Activated CD4-positive, alpha-beta T cell treated with anti-CD3 and anti-CD28 coated beads for 24 hours (primary cell): ENCODE measurements at places on chromosomes 7 and 10.

GRCh38 chr10:46555713-46556514, 544 bp downstream of the GPRIN2 start:
- no peak for DNase-seq

- no peak for DNase-seq
Observed at GRCh38 chr10:114043532-114044246, at the start of gene ADRB1. Gene ADRB1, plus strand, starts transcription at chr10:114043866. Its CDS starts 267 bp downstream, at chr10:114044133.

DNA sequence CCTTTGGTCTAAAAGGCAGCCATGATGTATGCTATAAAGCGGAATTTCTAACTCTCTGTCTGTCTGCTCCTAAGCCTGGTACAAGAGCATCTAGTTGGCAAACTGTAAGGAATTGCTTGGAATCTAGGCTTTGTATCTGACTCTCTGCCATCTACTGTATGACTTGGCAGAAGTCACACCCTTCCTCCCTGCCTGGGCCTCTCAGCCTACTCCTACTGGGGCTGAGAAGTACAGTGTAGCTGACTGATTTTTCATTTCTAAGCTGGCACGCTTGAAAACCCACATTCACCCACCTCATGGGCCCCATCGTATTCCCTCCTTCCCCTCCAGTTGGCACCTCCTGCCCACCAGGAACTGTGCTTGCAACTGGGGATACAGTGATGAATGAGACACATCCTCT, 435.2 kb downstream of the PLXNA4 start:
- DNase-seq, result no peak

- no peak for DNase-seq
Observed at GRCh38 chr10:64116707-64117106, 595.5 kb downstream of the REEP3 start.

GRCh38 chr7:90708841-90709317, 112.8 kb downstream of the CDK14 start:
- DNase-seq, result no peak

DNA sequence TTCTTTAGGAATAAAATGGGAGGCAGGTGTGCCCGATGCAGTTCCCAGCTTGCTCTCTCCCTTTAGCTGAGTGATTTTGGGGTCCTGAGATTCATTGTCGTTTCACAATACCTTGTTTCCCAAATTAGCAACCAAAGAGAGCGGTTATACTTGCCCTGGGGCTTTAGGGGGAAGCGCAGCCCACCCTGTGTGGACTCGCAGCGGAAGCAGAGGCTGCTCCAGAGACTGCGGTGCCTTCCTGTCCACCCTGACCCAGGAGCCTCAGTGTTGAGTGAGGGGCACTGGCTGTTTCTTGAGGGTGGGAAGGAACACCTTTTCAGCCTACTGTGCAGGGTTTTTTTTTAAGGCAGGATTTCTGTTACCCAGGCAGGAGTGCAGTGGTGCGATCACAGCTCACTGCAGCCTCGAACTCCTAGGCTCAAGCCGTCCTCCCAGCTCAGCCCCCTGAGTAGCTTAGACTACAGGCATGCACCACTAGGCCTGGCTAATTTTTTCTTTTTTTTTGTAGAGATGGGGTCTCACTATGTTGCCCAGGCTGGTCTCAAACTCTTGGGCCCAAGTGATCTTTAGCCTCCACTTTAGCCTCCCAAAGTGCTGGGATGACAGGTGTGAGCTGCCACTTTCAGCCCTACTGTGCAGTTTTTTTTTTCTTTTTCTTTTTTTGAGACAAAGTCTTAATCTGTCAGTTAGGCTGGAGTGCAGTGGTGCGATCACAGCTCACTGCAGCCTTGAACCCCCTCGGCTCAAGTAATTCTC, 67.0 kb downstream of the DNAJB6 start:
- DNase-seq, result no peak

DNA sequence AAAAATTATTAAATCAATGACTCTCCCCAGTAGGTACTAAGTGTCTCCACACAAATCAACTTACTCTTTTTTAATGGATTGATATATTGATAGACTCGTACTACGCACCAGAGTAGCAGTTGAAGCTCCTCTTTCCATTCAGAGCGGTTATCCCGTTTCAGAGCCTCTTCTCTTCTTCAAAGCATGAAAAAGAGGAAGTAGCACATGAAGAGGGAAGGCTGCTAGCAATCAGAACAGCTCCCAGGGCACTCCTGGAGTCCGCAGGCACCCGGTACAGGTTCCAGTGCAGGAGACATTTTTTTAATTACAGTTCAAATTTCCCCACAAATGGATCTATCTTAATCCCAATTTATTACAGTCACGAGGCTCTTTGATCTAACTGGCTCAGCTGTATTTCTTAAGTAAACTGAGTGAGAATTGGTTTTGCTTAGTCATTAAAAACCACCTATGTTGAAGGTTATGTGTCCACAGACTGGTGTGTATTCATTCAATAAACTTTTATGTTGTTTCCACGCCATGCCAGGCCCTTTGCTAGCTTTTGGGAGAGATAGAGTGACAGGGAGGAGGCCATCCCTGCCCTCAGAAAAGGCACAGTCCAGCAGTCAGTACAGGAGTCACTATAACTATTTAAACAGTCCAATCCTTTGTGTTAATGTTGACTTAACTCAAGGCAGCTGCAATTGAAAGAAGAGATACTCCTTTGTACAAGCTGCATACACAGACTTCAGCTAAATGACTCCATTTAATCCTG, 32.1 kb upstream of the CALN1 start:
- no peak for DNase-seq

DNA sequence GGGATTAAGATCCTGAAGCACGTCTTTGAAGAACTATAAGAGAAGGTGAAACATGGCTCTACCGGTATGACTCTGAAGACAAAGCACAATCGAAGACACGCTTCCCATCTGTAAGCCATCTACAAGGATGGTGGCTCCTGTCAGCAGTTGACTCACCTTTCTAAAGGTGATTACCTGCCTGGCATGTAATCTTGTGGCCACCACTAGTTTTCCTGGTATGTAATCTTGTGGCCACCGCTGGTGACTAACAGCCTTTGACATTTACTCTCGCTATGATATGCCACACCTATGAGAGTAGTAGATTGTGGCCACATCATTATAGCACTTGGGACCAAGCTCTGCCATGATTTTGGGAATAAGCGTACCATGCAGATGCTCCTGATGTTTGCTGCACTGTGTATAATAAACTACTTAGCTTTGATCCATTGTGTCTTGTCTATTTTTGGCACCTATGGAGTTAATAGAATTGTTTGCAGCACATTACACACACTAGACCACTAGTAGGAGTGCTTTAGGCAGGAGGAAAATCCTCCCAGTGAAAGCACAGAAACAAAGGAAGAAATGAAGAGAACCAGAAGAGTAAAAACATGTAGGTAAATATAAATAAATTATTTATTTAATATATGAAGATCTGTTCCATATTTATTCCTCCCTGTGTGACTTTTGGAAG, 59.8 kb downstream of the VAX1 start:
- DNase-seq, result no peak

DNA sequence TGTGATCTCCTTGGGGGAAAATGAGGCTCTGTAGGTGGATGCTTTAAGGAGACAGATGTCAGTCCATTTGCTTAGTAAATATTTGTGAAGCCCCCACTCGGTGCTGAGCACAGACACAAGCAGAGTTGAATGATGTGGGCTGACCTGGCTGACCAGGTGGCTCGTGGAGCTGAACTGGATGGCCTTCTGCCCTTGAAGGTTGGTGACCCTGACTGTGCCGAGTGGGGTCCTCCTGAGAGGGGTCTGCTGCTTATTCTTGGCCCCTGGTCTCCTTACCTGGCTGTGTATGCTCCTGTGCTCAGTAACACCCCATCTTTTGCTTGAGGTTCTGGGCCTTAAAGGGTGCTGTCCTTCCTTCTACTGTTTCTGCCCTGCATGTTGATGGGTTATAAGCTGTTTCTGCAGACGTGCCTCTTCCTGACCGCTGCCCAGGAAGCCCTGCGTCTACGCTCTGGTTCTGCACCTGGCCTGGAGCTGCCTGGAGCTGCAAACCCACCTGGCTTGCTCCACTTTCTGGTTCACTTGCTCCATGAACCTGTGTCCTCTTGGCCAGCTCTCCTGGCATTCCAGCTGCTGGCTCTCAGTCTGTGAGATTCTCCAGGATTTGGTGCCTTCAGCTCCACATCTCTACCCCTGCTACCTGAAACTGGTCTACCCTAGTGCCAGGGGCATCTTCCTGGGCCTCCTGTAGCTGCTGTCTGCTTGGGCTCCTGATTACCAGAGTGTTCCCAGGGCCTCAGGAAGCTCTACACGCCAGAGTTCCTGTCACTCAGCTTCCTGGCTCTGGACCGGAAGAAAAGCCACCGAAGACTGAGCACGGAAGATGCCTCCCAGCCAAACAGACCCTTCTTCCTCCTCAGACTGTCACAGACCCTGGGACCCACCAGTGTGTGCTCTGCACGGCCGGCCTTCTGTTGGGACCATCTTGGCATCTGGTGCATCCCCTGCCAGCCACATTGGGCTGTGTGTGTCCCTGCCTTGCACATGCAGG, 76.5 kb downstream of the ADCY1 start:
- DNase-seq, result no peak

GRCh38 chr10:52639652-52640051, 132.9 kb downstream of the MBL2 start:
- no peak for DNase-seq

DNA sequence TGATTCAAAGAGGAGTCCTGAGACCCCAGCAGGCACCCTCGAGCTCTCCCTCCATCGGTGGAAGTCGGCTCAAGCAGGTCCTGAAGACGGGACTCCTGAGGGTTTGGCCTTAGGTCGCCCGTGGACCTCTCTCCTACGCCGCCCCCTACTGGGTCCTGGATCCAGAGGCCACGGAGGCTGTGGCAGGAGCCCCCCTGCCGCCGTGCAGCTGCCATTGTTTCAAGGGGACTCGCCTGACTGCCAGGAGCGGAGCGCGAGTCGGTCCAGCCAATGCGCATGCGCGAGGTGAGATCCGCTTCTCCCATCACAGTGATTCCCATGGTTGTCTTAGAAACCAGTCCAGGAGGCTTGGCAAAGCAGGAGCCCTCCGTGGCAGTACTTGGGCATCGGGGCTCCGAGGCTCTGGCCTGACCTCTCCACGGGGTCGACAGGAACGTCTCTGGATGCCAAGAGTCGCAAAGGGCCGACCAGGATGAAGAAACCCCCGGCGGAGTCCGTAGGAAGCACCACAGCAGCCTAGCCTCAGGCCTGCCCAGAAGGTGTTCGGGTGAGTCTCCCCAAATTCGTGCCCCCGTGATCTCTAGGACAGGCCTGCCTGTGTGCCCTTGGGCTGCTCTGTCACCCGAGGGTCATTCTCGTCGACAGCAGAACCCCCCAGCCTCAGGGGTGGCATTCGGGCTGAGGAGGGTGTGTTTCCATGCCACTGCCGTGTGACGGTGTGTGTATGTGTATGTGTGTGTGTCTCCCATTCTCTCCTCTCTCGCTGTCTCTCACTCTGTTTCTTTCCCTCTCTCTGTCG, 322.3 kb downstream of the ZNF716 start:
- DNase-seq, result no peak

DNA sequence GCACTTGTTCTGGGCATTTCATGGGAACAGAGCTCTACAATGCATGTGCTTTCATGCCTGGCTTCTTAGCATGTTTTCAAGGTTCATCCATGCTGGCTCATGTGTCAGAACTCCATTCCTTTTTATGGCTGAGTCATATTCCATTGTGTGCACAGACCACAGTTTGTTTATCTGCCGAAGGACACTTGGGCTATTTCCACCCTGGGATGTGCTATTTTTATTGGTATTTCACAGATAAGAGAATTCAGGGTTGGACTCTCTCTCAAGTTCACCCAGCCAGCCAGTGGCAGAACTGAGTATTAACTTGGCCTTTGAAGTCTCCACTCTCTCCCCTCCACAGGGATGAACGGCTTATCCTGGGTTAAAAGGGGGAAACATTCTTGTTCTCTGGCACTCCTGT, 190.7 kb upstream of the GPR26 start:
- no peak for DNase-seq

- DNase-seq, result no peak
Observed at GRCh38 chr7:55438757-55439525, 73.8 kb downstream of the LANCL2 start.

DNA sequence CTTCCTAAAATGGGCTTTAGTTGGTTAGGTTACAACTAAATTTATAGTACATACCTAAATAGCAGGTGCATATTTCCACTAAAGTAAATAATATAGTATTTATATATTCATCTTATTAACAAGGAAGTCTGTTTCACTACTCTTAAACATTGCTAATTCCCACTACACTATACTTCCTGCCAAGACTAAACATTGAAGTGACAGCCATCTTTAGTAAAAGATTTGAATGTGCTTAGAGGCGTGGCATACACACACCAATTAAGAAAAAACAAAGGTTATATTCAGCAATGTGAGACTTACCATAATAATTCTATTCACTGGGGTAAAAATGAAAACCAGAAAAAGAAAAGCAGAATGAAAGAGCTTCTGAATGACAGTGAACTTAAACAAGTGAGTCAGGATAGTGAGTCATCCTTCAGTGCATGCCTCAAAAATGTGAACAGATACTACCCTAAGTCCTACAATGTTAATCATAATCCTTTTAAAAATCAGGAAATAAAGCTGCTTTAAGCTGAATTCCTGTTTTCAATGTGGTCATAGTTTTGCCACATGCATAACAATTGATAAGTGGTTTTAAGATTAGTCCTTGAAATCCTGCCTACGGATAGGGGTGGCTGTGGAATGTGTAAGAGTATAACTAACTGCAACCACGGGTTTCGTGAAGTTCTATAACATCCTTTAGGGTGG, 59.4 kb downstream of the USP6NL start:
- DNase-seq, result no peak

DNA sequence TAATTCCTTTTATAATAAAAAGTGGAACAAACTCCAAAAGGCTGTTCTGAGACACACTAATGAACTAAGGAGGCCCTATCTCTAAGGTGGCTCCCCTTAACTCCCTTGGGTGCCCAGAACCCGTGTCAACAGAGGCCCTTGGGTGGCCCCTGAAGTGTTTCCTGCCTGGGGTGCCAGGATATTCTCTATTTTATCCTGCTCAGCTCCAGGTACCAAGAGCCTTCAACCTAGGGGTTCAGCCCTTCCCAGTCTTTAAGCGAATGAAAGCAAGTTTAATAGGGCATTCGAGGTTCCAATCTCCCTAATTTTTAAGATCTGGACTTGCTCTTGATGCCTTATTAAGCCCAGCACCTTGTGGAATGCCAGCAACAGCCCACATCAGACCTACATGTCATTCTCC, 64.4 kb upstream of the MYO3A start:
- DNase-seq, result no peak

GRCh38 chr10:108180878-108181277, 1016.4 kb upstream of the SORCS1 start:
- DNase-seq, result no peak

DNA sequence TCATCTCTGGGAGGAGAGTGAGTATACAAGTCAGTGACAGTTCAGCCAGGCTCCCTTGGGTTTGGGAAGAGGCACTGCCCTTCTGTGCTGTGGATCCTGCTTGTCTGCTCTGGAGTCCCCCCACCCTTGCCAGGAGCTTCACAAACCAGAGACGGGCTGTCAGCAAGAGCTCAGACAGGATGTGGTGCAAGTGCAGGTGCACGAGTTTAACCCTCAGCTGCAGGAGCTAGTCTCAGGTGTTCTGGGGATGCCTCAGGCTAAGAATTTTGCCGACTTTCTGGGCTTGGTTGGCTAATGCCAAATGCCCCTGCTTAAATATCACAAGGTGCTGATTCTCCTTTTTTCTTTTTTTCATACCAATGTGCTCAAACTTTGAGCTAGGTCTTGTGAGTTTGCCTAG, 22.3 kb downstream of the ZNF783 start:
- DNase-seq, result no peak

- DNase-seq, result no peak
Observed at GRCh38 chr10:7890781-7891180, 72.5 kb downstream of the TAF3 start.
